Stimulated activated CD8-positive, alpha-beta memory T cell treated with anti-CD3 and anti-CD28 coated beads, Interleukin-4, amount 100 ng/mL, for 1 hour (primary cell): ENCODE measurements at places on chromosomes 7 and 10.

GRCh38 chr7:87874066-87874465 lies 2.1 kb downstream of the SLC25A40 start:
- DNase-seq: no peak

DNA sequence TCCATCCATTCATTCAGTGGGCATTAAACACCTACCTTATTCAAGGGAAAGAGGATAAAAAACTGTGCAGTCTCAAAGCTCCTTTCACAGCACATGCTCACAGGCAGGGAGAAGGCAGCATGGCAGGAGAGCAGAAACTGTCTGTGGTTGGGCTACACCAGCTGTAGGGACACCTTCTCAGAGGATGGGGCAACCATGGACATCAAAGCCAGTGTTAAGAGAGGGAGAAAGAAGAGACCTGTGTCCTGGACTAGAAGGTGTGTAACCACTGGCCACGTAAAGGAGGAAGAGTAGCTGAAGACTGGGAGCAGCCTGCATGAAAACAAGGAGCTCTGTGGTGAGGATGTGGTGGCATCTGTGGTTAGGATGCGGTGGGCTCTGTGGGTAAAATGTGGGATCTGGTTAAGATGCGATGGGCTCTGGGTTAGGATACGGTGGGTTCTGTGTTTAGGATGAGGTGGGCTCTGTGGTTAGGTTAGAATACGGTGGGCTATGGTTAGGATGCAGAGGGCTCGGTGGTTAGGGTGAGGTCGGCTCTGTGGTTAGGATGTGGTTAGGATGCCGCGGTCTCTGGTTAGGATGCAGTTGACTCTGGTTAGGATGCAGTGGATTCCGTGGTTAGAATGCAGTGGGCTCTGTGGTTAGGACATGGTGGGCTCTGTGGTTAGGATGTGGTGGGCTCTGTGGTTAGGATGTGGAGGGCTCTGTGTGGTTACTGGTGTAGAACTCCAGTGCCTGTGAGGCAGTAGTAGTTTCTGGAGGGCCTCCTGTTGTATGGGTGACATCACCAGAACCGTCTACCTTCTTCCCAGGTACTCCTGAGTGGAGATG lies 197.6 kb downstream of the WDR37 start:
- DNase-seq: no peak

GRCh38 chr10:33211106-33211878 lies 123.2 kb downstream of the NRP1 start:
- no peak for DNase-seq

DNA sequence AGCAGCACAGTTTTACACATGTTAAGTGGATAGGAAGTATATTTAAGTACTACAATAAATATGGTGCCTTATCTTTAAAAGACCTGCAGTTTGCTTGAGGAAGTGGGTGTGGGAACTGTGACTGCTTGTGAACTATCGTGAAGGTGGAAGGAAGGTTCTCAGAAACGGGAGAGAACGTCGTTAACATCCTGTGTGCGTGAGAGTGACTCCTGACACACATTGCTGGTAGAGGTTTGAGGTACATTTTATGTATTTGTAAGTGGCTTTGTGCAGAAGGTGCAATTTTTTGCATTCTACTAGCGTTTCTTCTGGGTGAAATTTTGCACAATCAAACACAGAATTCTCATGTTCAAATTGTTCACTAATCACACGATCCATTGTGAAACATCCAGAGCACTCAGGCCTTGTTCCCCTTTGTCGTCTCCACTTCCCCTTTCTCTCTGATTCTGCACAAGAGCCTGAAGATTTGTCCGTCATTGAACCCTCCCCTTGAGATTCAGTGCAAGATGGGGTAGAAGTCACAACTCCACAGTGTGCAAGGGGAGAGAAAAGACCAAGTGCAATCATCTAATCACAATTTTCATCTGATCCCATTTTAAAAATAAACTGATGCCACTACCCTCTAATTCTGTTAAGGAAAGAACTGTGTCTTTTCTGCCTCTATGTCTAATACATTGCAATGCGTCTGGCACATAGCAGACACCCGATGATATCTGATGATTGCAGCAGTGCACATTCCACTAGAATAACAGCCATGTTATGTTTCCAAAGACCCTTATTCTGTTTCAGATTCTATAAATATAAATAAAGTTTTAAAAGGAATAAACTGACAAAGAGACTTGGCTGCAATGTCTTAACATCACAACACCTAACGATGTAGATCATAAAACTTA lies 279.9 kb downstream of the NEBL start:
- DNase-seq: no peak

DNA sequence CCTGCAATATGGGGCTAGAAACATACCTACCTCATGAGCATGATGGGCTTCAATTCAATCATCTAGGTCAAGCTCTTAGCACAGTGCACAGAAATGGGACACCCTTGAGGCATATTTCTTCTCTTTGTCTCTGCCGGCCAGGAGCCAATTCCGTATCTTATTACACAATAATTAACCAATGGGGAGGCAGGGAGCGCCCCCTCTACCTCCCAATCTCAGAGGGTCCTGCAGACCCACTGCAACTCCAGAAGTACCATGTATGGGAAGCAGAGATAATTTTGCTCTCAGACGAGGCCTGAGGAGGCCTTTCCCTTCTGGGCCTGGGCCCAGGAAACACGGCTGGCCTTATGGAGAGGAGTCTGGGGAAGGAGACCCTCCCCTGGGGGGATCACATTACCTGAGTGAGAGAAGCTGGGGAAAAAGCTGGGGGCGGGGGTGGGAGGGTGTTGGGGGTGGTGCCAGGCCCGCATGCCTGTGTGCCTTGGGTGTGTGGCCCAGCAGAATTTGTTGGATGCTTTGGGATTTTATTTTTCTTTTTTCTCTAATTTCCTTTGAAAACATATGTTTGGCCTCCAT lies 155.5 kb downstream of the UBE2H start:
- no peak for DNase-seq

DNA sequence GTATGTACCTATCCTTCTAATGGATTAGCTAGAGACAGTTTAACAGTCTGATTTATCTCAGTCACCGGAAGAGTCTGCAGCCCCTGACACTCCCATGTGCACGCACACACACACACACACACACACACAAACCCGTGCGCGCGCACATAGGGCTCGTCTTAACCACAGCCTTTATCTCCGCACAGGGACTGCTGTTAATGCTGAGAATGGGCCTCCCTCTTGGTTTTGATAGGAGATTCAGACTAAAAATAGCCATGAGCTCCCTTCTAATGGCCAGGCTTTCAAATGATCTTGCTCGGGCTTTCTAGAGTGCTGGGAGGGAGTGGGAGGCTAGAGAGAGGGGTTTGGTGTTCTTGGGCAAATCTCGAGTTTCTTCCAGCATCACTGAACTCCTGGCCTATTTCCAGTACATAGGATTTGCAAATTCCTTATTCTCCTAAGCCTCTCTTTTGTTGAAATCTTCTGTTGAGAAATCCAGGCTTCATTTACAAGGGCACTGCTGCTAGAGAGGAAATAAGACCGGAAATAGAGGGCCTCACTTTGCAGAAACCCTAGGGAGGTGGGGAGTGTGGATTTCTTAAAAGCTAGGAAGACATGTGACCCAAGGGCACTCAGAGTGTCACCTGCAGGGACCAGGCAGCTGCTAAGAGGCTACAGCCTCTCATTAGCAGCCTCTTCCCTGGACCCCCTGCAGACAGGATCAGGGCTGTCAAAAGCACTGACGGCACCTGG lies 2.4 kb downstream of the TMEM72 start:
- DNase-seq: no peak

DNA sequence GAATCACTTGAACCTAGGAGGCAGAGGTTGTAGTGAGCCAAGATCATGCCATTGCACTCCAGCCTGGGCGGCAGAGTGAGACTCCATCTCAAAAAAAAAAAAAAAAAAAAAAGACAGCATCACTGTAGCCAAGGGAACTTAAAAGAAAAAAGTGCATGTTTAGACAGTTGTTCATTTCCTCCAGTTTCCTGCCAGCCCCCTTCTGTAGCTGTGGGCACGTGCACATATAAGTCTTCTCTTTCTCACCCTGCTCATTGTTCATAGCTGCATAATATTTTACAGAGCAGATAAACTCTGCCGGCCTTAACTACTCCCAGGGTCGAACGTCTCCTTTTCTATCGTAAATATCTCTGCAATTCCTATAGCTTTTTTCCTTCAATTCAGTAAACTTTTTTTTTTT lies 132.6 kb downstream of the LHPP start:
- DNase-seq: no peak
